Islet precursor cell (in vitro differentiated cells): ENCODE measurements at places on chromosomes 11 and 22.

DNA sequence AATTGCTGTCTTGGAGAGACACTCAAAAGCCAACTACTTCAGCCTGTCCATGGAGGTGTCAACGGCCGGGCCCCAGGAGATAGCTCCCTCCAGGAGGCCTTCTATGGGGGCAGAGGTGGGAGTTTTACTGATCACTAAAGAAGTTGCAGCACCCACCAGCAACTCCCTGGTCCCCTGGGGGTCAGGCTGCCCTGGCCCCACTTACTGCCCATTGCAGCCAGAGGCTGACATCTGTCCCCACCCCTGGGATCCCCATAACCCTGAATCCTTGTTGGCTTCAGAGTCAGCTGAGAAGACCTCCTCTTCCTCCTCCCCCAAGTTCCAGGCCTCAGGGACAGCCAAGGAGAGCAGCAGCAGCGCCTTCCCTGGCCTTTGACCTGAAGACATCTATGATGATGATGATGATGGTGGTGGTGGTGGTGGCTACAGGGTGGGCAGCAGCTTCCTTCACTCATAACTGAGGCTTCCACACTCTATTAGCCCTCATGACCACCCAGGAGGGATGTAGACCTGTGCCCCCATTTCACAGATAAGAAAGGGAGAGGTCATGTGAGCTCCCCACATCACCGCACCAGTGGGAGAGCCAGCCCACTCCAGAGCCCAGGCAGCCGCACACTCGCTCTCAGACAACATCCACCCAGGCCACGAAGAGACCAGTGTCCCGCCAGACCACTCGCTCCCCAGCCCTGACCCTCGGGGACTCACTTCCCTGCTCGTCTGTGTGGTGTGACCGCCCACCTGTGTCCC is 43.8 kb upstream of the FGF3 start:
- peak; percentile 35 for DNase-seq

- DNase-seq, result no peak
These were observed 40.6 kb upstream of the ARL14EP start for GRCh38 chr11:30282289-30282631.

DNA sequence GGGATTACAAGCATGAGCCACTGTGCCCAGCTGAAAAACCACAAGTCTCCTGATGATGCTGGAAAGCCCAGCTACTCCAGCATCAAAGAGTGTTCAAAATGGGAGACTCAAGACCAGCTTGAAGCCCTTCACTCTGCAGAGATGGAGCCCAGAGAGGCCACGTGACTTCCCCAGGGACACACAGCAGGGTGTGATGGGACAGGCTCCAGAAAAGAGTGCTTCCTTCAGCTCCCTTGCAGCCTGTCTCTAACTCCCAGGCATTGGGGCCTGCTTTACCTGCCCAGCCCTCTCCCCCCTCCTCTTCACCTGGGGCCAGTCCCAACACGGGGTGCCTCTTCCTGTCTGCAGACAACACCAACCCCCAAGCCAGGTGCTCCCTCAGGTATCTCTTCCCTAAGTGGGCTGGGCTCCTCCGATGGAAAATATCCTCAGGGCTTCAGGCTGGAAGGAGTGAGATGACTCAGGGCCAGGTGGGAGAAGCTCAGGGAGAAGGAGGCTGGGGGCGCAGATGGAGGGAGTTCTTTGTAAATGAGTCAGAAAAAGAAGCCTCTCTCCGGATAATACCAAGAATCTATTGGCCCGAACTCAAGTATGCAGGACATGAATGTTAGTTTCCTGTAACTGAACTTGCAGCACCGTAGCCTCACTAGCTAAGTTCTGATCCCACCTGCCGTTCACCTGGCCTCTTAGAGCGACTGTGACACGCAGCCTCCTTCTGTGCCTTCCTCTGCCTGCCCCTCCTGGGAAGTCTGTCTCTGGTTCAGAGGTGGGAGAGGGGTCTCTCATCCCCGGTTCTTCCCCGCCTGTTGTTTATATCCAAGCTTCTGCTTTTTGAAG is 326.6 kb downstream of the MN1 start:
- DNase-seq, result peak; percentile 98

DNA sequence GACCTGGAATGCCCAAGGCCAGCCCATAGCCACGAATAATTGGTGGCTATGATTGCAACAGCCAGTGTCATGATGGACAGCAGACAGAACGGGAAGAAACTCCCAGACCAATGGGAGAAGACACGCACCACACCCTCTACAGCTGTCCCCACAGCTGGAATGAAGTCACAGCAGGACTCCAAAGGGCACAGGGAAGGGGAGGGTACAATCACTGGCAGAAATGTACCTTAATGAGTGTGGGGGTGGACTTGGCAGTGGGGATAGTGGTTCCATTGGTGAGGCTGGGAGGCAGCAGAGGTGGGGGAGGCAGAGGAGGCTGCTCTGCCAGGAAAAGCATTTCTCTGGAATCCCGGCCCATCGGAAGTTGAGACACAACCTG is 52.9 kb downstream of the SGSM3 start:
- no peak for DNase-seq

DNA sequence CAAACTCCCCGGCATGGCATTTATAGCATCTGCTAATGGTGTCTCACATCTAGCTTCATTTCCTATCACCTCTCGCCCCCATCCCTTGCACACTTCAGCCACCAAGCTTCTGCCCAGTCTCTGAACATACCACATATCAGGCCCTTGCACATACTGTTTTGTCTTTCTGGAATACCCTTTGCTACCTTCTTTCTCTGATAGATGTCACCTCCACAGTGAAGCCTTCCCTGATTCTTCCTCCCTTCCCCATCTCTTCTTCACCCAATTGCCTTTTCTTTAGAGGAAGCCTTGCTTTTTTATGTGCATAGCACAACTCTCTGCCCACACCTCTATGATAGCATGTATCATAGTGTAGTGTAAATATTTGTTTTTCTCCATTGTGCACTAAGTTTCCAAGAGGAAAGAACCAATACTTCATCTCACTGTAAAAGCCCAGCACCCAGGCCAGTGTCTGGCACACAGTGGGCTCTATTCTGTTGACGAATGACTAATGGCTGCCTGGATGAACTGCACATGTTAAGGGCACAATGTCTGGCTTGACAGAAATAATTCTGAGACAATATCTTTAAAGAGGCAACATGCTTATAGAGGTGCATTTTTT is 27.8 kb downstream of the P4HA3 start:
- DNase-seq, result no peak

DNA sequence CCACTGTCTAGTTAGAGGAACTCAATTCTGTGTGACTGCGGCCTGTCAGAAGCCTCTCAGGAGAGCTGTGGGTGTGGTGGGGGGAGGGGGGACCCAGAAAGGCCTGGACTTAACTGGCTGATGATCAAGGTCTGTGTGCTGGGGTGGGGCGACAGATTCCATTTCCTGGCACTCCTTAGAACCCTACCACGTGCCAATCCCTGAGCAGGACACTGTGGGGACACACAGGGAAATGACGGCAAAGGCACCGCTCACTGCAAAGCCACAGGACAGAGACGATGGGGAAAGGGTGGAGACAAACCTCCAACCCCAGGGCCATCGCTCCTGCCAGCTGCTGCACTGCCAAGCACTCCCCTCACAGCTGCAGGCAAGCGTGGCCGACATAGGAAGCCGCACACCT is 58.4 kb upstream of the BID start:
- no peak for DNase-seq

GRCh38 chr11:3126901-3127691 is 38.0 kb downstream of the OSBPL5 start:
- DNase-seq, result peak; percentile 48
